Ovary (tissue), 10 donors: ENCODE measurements at places on chromosomes 16 and 17. TPM values are rescaled to one million over a fixed set of nuclear protein-coding genes. Genes with fewer than 3 reads are reported as not detected.

Gene GRAP
- total RNA-seq: 3.4 TPM

DNA sequence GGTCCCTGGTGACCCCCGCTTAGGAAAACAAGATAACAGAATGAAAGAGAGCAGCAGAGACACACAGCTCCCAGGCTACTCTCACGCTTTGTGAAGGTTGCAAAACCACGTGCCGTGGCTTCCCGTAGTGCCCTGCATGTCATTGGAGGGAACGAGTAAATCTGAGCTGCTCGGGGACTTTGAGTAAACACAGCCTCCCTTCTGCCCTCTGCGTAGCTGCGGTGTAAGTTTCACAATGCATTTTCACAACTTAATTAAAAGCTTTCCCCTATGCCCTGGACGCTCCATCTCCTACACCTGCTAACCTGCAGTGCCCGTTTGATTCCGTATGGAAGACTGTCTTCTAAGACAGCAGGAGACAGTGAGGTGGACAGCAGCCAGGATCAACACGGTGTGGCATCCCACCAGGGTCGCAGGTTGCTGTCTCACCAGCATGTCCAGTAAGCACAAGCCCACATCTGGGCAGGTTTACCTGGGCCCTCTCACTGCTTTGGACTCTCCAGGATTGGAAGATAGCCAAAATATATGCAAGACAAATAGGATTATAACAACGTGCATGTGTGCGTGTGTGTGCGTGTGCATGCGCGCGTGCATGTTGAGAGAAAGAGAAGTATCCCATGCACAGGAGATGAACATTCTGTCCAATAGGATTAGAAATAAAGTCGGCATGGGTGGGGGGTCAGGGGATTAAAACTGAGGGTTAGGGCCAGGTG is 116.4 kb upstream of the RCVRN start:
- no peaks in the 10 kb centered on the region for H3K36me3 ChIP-seq
- H3K27me3 ChIP-seq: no peaks in the 10 kb centered on the region
- DNase-seq: no peak
- peaks cover 3% of the 10 kb centered on the region for H3K4me1 ChIP-seq
- no peak overlapping the region for H3K27ac ChIP-seq

GRCh38 chr17:78645421-78646295 is 68.5 kb upstream of the DNAH17 start:
- no peak overlapping the region for H3K4me3 ChIP-seq
- no peaks in the 10 kb centered on the region for H3K27me3 ChIP-seq
- H3K4me1 ChIP-seq: no peaks in the 10 kb centered on the region
- H3K36me3 ChIP-seq: no peaks in the 10 kb centered on the region
- DNase-seq: no peak
- H3K27ac ChIP-seq: no peak overlapping the region

- no peaks in the 10 kb centered on the region for H3K27me3 ChIP-seq
- no peak overlapping the region for H3K4me3 ChIP-seq
- H3K27ac ChIP-seq: no peak overlapping the region
Measured at GRCh38 chr17:79878329-79878947, 39.2 kb upstream of the CBX4 start.

DNA sequence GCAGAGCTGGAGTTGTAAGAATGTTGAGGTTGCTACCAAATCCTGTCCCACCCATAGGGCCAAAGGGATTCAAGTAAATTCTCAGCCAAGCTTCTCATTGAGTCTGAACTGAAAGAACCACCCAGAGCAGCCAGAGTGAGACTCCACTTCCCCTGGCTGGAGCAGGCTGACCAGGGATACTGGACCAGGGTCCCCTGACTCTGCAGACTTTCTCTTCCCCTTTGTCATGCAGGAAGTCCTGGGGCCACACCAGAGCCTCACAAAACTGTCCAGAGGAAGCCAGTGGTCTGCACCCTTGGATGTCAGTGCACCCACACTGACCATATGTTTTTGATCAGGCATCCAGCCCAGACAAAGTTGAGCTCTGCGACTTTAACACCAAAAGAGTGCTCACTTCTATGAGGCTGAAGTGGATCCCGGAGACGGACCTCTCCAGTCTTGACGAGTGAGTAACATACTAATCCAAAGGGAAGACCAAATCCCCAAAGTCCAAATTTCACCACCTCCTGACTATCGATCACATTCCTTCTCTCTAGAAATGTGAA is 4.1 kb downstream of the NXN start:
- no peaks in the 10 kb centered on the region for H3K36me3 ChIP-seq
- H3K27ac ChIP-seq: no peak overlapping the region
- no peak overlapping the region for H3K4me3 ChIP-seq
- no peak for DNase-seq

Gene MT3
- total RNA-seq: 1.9 TPM

Gene P4HB
- 400 TPM for total RNA-seq

Gene AATK
- 2.3 TPM for total RNA-seq

Gene RNU2-1
- total RNA-seq: not detected

Gene ASPA
- total RNA-seq: 3.2 TPM

Gene SLC5A10
- total RNA-seq: 0.38 TPM

Gene CTRL
- total RNA-seq: 3.3 TPM

- no peak overlapping the region for H3K4me3 ChIP-seq
- no peaks in the 10 kb centered on the region for H3K27me3 ChIP-seq
- DNase-seq: no peak
- no peaks in the 10 kb centered on the region for H3K36me3 ChIP-seq
- H3K27ac ChIP-seq: no peak overlapping the region
Measured at GRCh38 chr16:79121906-79122305, 478.6 kb downstream of the MAF start.

Gene TOX3
- total RNA-seq: 2.1 TPM
